Progenitor cell of endocrine pancreas (in vitro differentiated cells): ENCODE measurements at places on chromosomes 4 and X. TPM values are rescaled to one million over a fixed set of nuclear protein-coding genes. Genes with fewer than 3 reads are reported as not detected.

GRCh38 chr4:155042014-155042413 is 166.4 kb upstream of the NPY2R start:
- no peak for DNase-seq

DNA sequence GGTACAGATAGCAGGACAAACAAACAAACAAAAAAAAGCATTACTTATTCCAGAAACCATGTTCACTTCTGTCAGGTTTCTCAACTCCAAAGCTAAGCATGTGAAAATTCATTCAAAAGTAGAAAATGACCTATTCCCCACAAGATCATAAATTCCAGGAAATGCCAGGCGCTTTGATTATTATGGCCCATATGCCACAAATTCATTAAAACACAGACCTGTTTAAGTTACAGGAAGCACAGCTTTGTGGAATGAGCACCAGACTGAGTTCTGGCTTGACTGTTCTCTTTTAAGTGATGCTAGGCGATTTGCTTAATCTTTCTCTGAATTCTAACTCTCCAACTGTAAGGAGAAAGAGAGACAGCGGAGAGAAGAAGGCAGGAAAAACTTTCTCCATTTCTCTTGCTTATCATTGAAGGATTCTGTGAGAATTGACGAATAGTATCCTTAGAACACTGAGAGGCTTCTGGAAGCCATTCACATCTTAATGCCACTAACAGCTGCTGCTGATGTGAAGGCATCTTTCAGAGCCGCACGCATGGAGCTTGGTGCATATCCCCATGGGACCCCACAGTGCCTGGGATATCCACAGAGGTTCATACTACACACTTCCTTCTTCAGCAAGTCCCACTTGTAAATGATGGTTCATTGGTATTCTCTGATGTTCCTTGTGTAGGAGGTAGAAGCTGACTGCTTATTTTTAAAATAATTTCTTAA is 138.0 kb downstream of the ZNF674 start:
- no peak for DNase-seq

- DNase-seq, result no peak
Measured at GRCh38 chr4:168924667-168925066, 85.4 kb downstream of the CBR4 start.

DNA sequence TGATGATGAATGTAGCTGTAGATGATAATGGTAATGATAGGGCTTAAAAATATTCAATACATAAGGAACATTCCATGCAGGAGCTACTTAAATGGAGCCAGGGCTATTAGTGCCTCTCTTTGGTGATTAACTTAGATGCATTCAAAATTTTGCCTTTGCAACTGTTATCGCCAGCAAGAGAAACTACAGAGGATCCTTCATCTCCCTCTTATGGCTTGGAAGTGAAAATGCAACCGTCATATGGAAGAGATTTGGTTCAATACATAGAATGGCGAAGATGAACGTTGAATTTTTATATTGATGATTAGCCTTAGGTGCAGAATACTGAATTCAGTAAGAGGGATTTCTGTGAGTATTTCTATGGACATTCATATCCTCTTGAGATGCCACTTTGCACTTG is 134.5 kb upstream of the NLGN4X start:
- no peak for DNase-seq

DNA sequence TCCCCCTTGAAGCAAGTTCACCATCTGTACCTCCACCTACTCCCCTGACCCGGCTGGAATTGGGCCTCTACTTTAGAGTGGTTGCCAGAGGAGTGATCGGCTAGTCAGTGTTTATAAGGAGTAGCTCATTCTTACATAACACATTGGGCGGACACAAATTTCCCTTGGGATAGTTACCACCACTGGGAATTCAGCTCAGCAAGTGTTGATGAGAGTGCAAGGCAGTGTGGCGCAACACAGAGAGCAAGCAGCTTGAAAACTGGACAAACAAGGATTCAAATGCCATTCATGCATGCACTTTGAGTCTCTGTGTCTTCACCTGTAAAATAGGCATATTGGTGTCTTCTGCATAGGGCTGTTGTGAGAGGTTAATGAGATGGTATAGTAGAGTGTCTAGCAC is 92.7 kb downstream of the STK32B start:
- no peak for DNase-seq

The SMIM10 gene
- 2.2 TPM in 2 replicates for total RNA-seq

DNA sequence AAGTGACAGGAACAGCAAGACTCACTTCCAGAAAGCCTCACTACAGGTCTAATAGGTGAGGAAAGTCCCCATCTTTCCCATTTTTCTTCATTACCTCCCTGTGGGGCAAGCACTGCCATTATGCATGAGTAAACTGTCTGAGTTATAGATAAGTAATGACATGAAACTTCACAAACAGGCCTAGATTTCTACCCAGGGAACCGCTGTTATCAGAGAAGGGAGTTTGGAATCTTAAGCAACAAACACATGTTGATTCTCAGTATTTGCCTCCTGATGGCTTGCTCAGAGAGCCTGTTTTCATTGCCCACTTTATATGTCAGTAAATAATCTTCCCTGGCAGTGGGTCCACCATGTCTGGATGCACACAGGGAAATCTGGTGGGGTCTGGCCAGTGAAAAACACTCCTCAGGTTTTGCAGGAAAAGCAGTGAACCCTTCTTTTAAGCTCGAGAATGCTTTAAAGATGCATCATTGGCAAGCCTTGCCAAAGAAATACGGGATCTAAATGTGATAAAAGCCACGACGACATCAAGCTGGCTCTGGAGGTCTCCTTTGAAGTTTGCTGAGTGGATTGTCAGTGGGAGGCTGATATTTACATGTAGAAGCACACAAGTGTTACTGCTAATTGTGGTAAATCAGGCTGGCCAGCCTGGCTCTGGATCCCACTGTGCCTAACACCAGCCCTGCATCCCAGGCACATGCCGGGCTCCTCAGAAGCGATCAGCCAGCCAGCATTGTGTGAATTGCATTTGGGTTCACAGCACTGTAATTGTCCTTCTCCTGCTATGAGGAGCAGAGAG is 25.2 kb downstream of the PDGFRA start:
- DNase-seq, result no peak

- DNase-seq, result no peak
Measured at GRCh38 chrX:69264158-69264581, 98.9 kb upstream of the PJA1 start.

The FAM184B gene
- 0.17 and 0.20 TPM in 2 replicates for total RNA-seq

- DNase-seq, result no peak
Measured at GRCh38 chr4:59869559-59869958, 1330.6 kb upstream of the ADGRL3 start.

DNA sequence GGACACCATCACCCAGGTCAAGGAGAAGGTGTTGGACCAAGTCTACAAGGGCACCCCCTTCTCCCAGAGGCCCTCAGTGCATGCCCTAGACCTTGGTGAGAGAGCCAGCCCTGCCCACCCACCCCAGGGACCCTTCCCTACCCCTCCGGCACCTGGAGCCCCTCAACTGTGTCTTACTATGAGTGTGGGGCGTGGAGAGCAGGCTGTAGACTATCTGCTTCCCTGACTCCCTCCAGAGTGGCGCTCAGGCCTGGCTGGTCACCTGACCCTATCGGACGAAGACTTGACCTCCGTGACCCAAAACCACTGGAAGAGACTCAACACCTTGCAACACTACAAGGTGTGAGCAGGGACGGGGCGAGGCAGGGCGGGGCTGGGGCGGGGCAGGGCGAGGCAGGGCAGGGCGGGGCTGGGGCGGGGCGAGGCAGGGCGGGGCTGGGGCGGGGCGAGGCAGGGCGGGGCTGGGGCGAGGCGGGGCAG is 4.7 kb upstream of the SRPK3 start:
- DNase-seq, result no peak

- no peak for DNase-seq
Measured at GRCh38 chrX:48468247-48468671, 1.8 kb downstream of the SLC38A5 start.

DNA sequence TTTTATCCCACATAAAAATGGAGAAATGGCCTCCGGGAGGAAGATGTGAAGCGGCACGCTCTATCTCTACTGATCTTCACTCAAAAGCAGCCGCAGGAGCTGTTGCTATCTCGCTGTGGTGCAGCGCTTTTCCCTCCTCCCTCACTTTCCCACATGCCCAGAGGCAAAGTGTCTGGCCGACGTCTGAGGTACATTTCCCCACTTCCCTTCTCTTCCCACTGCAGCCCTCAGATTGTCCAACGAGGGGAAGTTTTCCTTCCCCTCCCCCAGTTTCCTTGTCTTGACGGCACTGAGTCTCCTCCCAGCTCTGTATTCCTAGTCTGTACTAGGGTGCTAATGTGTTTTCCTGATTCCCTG is 660 bp upstream of the COL25A1 start:
- DNase-seq, result no peak

DNA sequence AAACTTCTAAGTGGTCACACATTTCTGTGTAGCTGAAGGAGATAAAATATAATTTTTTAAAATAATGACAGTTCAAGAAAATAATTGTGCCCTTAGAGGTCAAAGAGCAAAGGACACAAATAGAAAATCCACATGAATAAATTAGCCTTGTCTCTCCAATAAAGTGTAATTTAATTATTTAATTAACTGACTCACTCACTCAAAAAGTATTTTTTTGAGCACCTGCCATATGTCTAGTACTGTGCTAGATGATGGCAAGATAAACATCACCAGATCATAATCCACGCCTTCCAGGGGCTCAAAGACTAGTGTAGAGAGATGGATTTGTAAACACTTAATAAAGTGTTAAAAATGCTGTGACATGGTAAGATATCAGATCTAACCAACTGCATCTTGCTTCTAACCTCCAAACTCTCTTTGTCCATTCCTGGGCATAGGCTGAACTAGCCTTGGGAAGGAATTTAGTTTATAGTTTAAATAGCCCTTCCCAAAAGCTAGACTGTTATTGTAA is 112.5 kb downstream of the SCLT1 start:
- DNase-seq, result no peak

- DNase-seq, result no peak
Measured at GRCh38 chrX:73577361-73577760, 14.4 kb downstream of the CHIC1 start.

GRCh38 chrX:154495472-154495922 is 5.1 kb upstream of the SLC10A3 start:
- no peak for DNase-seq

DNA sequence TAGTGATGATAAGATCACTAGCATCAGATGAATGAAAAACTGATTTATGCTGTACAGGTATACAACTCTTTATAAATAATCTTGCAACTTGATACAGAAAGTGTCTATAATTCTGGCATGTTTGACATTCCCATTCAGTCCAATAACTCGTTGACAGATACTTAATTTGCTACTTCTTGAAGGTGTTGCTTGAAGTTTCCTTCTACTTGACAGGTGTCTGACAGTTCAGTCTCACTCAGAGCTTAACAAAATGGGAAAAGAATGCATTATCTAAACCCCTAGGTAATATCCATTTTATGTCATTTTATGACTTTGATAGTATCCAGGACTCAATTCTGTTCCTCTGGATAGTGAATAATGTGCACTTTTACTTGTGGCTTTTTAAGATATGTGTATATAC is 508.9 kb downstream of the GRID2 start:
- DNase-seq, result no peak

DNA sequence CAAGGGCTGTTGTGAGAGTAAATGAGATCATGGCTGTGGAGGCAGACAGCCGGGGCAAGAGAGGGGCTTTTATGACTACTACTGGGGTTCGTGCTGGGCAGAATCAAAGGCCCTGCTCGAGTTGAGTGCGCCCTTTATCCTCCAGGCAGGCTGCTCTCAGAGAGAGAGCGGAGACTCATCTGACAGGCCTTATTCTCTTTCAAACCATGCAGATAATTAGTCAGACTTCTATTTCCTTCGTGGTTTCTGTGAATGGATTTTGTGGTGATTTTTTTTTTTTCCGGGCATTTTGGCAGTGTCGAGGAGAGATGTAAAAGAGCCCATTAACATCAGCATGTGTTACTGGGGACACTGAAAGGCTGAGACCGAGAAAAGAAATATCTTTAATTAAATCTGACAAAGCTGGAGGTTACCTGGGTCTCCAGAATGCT is 73.6 kb downstream of the MED28 start:
- DNase-seq, result no peak

DNA sequence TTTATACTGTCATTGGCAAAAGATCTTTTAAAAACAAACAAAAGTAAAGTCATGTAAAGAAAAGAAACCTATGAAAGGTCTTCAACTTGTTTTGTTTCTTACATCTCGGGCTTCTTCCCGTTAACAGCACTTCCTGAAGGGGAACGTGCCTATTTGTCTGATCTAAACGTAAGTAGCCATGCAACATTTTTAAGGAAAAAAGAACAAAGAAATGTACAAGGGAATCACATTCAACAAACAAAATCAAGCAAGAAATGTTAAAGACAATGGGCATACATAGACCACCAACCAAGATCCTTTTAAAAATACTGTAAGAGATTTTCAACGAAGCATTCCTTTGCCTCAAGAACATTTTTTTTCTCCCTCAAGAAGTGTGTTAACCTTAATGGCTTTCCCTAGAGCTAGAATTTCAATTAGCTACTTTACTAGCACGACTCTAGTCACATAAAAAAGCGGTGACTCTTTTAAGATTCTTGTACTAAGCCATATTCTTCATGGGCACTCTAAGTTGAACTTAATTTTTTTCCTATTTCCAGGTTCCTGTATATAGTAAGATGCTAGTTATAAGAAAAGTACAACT is 112.0 kb upstream of the TTC29 start:
- DNase-seq, result no peak

The CXCL5 gene
- 0.34 and 0.58 TPM in 2 replicates for total RNA-seq

GRCh38 chr4:125624951-125625350 is 310.2 kb downstream of the FAT4 start:
- DNase-seq, result no peak

The NPNT gene
- 6.5 and 7.6 TPM in 2 replicates for total RNA-seq

DNA sequence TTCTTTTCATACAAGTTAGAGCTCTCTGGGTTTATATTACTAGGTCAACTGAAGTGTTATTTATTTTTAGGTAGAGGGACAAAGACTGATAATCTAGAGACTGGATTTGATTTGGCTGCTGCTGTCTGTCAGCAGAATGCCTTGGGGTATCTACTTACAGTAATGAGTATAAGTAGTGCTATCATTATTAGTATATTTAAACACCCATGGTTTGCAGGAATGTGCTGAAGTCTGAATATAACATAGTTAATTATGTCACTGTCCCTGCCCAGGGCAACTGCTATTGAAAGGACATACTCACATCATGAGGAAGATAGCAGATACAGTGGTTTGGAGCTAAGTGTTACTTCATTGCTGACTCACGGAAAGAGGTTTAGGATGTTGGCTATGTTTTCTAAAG is 76.2 kb downstream of the PRRG1 start:
- no peak for DNase-seq

DNA sequence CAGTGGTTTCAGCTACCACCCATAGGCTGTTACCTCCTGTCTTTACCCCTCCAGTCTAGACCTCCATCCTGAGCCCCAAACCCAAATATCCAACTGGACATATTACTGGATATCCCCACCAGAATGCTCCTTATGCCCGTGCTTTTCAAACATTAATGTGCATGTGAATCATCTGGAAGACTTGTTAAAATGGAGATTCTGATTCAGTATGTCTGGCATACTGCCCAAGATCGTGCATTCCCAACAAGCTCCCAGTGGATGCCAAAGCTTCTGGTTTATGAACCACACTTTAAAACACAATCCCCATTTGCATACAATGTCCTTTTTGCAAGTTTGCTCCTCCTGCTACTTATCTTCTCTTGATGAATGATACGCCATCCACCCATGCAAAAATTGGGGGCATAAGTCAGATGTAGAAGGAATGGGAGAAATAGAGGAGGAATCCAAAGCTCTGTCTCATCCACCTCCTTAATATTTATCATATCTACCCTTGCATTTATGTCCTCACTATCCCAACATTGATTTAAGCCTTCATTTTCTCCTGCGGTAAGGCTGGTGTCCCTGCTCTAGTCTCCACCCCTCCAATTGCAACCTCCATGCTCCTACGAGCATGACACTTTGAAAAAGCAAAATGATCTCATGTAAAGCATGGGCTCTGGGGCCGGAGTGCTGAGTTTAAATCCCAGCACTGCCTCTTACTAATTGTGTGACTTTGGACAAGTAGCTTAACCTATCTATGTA is 7.4 kb upstream of the PGRMC1 start:
- no peak for DNase-seq
